Activated T-cell treated with anti-CD3 and anti-CD28 coated beads, Interleukin-2, amount 50 U/mL, for 48 hours (primary cell): ENCODE measurements at places on chromosomes 11 and 22.

GRCh38 chr11:120858740-120859139 lies 165.2 kb upstream of the TBCEL start:
- DNase-seq, result no peak

GRCh38 chr11:123519055-123519796 lies 89.2 kb downstream of the GRAMD1B start:
- DNase-seq, result no peak

- DNase-seq, result no peak
Observed at GRCh38 chr11:2036863-2037486, 39.3 kb upstream of the H19 start.

- no peak for DNase-seq
Observed at GRCh38 chr22:49663311-49663711, 164.4 kb downstream of the BRD1 start.

DNA sequence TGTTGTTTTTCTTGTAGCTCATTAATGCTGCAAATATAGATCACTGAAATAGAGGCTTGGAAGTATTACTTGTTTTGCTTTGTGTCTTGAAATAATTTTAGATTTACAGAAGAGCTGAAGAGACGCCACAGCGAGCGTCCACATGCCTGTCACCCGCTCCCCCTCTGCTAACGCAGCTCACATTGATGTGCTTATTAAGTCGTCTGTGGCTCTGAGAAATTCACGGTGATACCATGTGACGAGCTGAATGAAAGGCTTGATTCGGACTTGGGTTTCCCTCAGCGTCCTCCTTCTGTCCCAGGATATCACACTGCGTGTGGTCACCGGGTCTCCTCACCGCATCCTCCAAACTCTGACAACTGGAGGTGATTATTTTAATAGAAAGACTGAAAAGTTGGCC lies 365.4 kb downstream of the BRD1 start:
- no peak for DNase-seq

GRCh38 chr11:122234257-122234656 lies 118.2 kb upstream of the BLID start:
- DNase-seq, result no peak

DNA sequence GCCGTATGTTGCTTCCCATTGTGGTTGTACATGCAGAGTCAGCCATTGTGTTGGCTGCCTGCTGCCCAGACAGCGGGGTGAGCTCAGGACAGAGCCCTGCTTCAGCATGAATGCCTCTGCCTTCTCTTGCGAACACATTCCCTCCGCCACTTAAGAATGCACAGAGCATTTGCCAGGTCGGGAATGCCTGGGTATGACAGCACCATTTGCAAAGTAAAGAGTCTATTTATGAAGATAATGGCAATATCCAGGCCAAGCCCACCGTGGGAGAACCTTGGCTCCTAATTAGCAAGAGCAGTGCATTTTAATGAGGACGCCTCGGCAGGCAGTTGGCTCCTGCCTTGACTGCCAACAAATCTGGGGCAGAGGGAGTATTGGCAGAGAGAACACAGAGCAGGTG lies 62.5 kb upstream of the SORL1 start:
- no peak for DNase-seq

DNA sequence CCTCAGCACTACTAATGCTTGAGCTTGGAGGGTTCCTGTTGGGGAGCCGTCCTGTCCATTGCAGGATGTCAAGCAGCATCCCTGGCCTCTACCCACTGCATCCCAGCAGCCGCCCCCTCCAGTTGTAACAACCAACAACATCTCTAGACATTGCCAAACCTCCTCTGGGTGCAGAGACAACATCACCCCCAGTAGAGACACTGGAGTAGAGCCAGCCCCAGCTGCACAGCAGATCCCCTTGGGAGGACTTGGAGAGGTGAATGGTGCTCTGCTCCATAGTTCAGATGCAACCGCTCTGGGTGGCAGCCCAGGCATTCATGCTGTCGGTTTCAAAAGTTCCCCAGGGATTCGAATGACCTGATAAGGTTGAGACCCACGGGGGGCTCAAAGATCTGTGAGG lies 259.0 kb downstream of the MN1 start:
- DNase-seq, result no peak

- DNase-seq, result no peak
Observed at GRCh38 chr11:1542267-1542666, 29.8 kb downstream of the DUSP8 start.

DNA sequence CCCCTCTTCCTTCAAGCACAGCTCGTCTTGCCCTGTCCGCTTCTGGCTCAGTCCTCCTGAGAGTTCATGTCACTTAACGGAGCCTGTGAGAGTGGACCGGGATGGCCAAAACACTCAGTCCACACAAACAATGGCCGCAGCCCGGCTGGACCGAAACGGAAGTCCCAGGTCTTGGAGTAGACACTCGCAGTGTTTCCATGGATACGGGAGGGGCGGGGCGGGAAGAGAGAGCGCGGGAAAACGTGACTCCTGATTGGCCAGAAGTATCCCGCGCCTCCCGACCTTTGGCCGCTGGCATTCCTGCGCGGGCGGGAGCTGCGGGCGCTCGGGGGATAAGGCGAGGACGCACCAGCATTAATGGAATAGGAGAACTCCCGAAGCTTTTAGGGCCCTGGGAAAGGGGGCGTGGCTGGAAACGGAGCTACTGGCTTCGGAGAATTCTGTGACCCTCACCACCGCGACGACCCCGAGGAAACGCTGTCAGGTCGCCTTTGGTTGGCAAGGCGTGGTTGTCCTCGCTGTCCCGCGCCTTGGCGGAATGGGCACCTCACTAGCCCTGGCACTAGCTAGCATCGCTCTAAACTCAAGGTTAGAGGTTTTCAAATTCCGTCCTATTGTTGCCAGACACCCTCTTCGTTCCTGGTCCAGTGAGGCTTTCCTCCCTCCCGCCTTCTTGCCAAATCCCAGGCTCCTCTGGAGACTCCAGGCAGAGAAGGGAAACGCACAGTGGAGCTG lies at the start of the genes NLRP14 and ZNF214:
NLRP14 (plus strand) TSS at position 297 of the 735 bp plus-strand sequence. CDS start 18,108 bp downstream, outside the sequence.
ZNF214 (minus strand) TSS at position 164 of the 735 bp plus-strand sequence. CDS start 17,511 bp downstream, outside the sequence.
- DNase-seq, result peak; percentile 20

GRCh38 chr11:83871054-83871453 lies 584.9 kb upstream of the CCDC90B start:
- no peak for DNase-seq

DNA sequence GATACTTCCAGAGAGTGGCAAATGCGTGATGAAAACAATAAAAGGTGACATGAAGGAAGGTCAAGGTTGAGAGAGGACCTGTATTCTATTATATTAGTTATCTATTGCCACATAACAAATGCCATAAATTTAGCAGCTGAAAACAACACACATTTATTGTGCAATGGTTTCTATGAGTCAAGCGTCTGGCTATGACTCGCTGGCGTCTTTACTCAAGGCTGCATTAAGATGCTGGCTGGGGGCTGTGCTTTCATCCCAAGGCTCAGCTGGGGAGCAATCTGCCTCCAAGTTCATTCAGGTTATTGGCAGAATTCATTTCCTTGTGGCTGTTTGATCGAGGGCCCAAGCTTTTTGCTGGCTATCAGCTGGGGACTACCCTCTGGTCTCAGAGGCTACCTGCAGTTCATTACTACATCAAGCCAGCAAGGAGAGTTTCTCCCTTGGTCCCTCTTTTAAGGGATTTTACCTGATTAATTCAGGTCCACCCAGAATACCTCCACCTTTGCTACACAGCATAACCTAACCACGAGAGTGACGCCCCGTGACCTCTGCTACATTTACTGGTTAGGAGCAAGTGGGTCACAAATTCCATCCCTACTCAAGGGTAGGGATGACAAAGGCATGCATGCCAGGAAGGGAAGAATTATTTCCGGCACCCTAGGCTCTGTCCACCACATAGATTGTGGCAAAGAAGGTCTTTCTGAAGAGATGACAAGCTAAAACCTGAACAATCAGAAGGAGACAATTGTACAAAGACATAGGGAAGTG lies 549.1 kb downstream of the MN1 start:
- no peak for DNase-seq

- no peak for DNase-seq
Observed at GRCh38 chr11:10401696-10402392, 53.2 kb upstream of the AMPD3 start.

- DNase-seq, result no peak
Observed at GRCh38 chr11:15816260-15816871, 540.0 kb downstream of the SOX6 start.

- no peak for DNase-seq
Observed at GRCh38 chr11:1750840-1751530, 590 bp upstream of the IFITM10 start.

DNA sequence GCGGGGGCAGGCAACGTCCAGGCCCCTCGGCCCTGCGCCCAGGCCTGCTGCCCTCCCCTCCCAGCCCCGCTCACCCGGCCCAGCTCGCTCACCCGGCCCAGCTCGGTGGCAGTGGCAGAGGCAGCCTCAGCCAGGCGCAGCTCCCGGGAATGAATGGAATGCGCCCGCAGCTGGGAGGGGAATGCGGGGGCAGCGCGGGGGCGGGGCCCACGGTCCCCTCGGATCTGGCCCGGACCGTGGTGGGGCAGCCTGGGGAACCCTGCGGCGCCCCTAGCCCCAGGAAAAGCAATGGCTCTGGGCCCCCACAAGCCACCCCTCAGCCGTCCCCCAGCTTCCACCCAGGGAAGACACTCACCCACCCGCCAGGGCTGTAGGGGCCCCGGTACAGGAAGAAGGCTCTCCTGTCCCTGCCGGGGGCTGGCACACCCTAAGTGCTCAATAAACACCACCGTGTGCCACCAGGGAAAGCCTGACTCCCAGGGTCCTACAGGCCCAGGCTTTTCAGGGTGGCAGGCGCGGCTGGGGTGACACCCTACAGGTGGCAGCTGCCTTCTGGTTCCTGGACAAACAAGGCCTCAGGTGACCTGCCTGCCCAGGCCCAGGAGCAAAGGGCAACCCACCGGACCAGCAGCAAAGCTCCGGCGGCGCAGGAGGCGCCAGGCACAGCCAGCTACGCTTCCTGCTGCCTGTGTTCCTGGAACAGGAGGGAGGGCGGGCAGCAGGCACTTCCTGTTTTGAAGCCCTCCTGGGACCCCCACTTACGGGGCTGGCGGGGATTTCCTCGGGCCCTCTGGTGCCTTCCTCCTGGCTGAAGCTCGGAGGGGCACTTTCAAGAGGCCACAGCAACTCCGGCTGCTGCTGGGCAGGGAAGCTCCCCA lies 13.8 kb downstream of the PLXNB2 start:
- DNase-seq, result no peak

DNA sequence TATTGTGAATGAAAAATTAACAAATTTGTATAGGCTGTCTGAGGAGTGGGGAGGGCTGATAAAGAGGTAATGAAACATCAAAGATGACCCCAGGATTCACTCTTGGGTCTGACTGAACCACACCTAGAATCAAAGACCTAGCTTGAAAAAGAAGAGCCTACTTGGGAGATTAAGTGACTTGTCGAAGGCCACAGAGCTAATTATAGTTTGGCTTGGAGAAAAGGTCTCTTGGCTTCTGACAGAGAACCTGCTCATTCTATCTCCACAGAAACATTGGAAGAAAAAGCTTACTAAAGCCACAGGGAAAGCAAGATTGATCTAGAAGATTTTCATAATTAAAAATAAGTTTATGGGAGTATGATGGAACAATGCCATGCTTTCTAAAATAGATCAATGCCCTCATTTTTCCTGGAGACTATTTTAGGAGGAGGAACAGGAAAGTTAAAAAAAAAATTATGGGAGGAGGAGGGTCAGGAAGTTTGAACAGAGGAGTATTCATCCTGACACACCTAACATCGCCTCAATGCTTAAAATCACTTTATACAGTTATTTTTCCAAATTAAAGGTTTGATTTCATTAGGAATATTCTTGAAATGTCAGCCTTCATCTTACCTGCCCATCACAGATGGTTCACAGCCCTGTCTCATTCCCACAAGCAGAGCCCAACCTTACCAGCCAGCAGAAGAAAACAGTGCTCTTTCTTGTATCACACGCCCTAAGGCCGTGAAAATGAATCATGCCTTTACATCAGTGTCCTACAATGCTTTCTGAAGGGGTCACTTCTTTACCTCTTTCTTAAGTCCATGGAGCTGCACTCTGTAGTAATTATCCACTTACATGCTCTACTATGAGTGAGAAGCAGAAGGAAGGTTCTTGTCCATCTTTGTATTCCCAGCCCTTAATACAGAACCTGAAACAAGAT lies 231.1 kb upstream of the MPPED2 start:
- DNase-seq, result no peak

DNA sequence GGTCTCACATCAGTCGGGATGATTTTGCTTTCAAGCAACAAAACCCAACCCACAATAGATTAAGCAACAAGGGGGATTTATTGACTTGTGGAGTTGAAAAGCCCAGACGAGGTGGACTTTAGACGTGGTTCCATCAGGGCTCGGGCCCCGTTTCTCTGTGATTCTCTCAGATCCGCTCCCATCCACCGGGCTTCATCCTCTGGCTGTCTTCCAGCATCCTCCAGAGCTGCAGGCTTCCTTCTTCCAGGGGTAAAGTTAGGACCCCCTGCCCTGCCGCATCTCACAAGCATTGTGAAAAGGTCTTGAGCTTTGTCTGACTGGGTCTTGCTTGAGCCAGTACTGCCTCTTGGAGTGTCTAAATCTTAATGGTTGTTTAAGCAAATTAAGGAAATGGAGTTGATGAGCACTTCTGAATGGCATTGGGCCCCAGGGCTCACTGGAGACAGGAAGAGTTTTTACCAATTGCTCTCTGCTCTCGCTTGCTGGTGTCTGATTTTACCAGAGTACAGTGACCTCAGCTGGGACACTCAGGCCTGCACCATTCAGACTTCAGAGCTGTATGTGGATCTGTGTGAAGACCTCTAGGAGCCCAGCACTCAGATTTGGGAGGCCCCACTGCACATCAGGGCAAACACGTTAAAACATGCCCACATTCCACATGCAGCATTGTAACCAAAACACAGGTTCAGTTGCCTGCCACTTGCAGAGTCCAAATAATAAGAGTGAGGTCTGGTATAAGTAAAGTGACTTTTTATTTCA lies 13.5 kb upstream of the FTH1 start:
- no peak for DNase-seq

- DNase-seq, result no peak
Observed at GRCh38 chr22:39384750-39385480, 14.7 kb upstream of the TAB1 start.

DNA sequence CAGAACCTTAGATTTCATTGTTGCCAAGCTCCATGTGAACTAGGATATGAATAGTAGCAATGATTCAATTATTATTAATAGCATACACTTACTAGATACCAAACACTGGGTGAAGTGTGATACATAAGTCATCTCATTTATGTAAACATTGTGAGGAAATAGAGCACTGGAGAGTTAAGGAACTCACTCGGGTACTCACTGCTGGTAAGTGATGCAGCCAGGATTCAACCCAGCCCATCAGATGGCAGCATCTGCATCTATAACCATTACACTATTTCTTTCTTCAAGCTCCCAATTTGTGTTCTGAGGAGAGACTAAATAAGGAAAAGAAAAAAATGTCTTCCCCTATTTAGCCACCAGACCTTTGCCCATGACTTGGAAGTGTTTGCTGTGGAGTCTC lies 10.2 kb upstream of the ALG8 start:
- no peak for DNase-seq

GRCh38 chr11:134541951-134542350 lies 129.9 kb upstream of the B3GAT1 start:
- DNase-seq, result no peak

DNA sequence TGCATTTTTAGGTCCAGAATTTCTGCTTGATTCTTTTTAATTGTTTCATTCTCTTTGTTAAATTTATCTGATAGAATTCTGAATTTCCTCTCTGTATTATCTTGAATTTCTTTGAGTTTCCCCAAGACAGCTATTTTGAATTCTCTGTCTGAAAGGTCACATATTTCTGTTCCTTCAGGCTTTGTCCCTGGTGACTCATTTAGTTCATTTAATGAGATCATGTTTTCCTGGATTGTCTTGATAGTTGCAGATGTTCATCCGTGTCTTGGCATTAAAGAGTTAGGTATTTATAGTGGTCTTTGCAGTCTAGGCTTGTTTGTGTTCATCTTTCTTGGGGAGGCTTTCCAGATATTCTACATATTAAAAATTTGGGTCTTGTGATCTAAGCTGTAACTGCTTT lies 694.8 kb upstream of the CCDC179 start:
- no peak for DNase-seq
